ENCODE measurements at places on chromosomes 2 and 18.

DNA sequence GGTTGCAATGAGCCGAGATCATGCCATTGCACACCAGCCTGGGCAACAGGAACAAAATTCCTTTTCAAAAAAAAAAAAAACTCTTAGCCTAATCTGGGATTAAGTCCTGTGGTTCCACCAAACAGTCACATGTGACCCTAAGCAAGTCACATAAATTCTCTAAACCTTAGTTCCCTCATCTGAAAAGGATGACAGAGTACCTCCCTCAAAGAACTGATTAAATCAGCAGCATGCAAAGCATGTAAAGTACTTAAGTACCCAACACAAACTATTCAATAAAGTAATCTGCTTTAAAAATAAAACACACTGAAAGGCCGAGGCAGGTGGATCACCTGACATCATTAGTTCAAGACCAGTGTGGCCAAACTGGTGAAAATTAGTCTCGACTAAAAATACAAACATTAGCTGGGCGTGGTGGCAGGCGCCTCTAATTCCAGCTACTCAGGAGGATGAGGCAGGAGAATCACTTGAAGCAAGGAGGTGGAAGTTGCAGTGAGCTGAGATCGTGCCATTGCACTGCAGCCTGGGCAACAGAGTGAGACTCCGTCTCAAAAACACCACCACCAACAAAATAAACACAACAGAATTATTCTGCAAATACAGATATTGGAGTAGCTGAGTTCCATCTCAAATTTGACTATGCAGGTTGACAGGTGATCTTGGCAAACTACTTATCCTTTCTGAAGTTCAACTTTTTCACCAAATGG is 7.0 kb downstream of the USP34 start:
- DNase-seq = no peak

DNA sequence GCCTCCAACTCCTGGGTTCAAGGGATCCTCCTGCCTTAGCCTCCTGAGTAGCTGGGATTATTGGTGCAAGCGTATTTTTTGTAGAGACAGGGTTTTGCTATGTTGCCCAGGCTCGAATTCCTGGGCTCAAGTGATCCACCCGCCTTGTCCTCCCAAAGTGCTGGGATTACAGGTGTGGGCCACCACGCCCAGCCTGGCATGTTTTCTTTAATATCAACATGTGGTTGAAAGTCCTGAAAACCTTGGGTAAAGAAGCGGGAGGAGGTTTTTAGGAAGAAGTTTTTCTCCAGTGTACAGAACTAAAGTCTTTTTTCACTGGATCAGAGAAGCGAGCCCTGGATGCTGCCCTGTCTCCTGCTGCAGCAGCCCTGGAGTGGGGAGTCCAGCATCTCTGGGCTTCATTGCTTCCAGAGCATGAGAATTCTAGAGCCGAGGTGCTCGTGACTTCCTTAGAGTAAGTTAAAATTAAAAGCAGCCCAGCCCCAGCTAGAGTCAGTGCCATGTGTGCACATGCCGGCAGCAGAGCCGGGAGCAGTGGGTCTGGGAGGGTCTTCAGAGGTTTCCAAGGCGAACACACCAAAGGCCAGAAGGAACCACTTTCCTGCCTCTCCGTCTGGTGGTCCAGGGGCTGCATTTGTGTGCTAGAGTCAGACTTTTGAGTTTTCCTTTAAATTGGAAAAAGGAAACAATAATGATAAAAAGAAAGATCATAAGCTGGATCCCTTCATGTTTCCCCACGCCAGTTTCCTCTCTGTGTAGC is 31.2 kb downstream of the ITGB1BP1 start:
- no peak for DNase-seq

- DNase-seq = no peak
Observed at GRCh38 chr2:236991874-236992273, 93.8 kb upstream of the COPS8 start.

GRCh38 chr2:161952783-161953191 is 121.2 kb downstream of the DPP4 start:
- no peak for DNase-seq

DNA sequence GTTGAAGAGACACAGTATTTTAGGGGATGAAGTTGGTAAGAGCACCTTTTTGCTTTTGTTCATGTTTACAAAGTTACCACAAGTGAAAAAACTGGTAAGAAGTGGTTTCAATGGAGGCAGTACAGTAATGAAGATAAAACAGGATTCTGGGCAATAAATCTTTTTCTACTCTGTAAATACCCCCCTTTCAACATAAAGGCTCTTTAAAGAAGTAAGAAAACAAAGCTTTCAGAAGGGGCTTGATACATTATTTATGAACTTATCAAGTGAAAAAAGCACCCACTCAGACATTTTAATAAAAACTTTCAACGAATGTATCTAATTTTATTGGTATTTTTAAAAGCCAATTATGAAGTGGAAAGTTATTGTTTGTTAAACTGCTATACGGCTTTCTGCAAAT is 522.9 kb downstream of the ZEB2 start:
- no peak for DNase-seq

DNA sequence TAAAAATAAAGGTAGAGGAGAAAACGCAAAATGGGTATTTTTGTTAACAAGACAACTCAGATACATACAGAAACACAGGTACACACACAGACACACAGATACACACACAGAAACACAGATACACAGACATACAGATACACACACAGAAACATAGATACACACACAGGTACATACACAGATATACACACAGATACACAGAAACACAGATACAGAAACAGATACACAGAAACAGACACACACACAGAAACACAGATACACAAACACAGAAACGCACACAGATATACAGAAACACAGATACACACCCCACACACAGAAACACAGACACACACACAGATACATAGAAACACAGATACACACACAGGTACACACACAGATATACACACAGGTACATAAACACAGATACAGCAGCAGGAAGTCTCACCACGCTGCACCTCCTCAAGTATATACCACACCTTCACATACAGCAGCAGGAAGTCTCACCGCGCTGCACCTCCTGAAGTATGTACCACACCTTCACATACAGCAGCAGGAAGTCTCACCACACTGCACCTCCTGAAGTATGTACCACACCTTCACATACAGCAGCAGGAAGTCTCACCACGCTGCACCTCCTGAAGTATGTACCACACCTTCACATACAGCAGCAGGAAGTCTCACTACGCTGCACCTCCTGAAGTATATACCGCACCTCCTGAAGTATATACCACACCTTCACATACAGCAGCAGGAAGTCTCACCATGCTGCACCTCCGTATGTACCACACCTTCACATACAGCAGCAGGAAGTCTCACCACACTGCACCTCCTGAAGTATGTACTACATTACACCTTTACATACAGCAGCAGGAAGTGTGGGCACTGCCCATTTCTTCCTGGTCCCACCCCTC is 250.5 kb downstream of the HDAC4 start:
- no peak for DNase-seq

GRCh38 chr2:70854411-70854810 is 18.8 kb upstream of the CD207 start:
- DNase-seq = peak; percentile 29

DNA sequence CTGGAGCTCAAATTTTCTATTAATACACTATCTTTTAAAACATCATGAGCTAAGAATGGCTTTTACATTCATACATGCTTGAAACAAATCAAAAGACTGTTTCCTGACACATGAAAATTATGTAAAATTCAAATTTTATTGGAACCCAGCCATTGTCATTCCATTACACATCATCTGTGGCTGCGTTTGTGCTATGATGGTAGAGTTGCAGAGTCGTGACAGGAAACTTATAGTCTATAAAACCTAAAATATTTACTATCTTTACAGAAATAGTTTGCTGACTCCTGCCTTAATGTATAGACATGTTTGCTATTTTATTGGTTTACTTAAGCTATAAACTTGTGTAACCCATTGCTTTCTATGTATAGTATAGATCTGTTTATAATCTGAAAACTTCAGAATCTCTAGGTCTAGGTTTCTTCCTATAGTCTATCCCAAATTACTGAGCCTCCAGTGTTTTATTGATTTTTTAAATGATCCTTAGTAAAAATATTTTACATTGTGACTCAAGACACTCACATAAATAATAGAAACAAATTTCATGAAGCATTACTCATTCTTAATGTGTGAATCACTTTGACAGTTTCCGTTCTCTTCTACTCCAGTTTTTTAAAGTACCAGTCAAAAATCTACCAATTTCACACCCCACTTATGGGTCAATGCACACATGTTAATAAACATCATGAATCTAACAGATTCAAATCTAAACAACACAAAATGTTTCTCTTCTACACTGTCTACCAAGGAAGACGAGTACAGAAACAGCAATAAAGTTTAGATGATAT is 26.4 kb upstream of the MRPL19 start:
- DNase-seq = no peak

DNA sequence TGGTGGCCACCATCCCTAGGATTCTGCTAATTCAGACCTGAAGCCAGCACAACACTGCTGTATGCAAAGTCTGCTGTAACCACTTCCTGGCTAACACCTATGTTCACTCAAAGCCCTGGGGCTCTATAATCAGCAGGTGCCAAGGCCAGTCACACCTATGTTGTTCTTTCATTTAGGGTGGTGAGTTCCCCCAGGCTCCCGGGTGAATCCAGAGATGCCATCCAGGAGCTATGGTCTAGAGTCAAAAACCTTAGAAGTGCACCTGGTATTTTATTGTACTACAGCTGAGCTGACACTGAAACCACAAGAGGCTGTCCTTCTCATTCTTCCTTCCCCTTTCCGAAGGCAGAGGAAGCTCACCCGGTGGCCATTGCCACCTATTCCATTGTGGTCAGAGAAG is 46.2 kb upstream of the CCDC141 start:
- DNase-seq = no peak

GRCh38 chr18:10365901-10366300 is 88.5 kb upstream of the APCDD1 start:
- DNase-seq = no peak

- no peak for DNase-seq
Observed at GRCh38 chr2:175877845-175878544, 124.1 kb downstream of the LNPK start.
